Mucosa of gallbladder (tissue), 1 donor: ENCODE measurements at places on chromosomes 3 and 15.

DNA sequence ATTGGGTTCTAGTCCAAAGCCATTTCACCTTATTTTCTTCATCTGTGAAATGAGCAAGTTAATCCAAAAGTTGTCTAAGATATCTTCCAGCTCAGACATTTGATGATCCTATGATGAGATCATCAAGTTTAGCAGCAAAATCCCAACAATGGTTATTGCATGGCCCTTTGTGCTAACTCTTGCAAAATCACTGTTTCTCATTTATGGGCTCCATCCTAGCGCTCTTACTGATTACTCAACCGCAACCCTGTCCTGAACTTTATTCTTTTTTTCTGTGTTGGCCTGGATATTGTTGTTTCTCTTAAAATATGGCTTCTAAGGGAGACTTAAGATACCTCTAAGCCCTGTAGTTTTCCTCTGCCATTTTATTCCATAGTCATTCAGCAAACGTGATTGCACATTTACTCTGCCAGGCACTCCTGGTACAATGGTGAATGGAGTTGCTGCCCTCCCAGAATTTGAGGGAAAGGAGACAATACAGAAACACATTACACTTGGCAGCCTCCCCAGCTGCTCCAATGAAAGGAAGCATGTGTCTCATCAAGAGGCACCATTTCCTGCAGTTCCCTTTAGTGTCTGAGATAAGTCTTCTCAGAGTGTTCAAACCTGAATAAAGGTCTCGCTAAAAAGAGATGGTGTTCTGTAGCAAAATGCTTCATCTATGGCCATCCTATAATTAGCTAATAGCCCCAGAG lies 4.4 kb downstream of the GXYLT2 start:
- no peak for DNase-seq

- no peak for DNase-seq
These were observed 160.1 kb downstream of the RSRC1 start for GRCh38 chr3:158269942-158270341.

DNA sequence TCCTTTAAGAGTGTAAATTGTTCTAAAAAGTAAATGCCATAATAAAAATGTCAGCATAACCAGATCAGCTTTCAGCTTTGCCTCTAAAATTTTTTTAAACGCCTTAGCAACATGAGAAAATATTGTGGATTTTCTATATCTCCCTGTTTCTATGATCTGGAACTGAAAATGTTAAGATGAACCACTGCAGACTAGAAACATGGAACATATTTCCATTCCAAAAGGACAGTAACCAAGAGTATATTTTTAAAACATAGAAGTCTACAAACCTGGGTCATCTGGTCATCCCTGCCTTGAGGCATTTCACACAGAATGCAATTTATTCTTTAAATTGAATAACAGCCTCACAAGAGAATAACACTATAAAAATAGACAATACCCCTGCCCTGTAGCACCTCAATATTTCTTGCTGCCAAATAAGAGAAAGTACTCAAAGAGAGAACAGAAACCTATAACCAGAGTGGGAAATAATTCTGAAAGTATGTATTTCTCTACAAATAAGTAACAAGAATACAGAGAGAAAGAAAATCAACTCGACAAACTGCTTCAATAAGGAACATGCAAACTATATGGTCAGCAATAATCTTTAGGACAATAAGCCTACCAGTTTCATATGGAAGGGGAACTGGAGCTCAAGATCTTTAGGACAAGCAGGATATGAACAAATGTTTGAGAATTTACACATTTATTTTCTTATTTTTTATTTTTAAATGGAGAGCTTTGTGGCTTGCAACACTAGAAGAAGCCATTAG lies 949.0 kb downstream of the EPHA3 start:
- DNase-seq: no peak

DNA sequence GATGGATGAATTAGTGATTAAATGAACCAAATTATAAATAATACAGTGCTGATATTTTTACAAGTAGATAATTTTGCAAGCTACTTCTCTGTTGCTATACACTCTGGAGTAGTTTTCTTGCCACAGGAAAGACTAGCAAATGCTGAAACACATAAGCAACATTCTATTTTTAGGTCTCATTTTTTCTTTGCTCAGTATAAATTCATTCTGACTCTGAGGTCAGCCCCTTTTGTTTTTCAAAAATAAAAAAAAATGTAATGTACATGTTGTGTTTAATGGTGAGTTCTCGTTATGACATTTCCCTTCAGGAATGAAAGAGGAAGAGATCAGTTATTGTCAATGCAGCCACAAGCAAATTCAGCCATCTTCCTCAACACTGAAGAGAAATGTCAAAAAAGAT lies 24.9 kb downstream of the GJD2 start:
- no peak for DNase-seq

DNA sequence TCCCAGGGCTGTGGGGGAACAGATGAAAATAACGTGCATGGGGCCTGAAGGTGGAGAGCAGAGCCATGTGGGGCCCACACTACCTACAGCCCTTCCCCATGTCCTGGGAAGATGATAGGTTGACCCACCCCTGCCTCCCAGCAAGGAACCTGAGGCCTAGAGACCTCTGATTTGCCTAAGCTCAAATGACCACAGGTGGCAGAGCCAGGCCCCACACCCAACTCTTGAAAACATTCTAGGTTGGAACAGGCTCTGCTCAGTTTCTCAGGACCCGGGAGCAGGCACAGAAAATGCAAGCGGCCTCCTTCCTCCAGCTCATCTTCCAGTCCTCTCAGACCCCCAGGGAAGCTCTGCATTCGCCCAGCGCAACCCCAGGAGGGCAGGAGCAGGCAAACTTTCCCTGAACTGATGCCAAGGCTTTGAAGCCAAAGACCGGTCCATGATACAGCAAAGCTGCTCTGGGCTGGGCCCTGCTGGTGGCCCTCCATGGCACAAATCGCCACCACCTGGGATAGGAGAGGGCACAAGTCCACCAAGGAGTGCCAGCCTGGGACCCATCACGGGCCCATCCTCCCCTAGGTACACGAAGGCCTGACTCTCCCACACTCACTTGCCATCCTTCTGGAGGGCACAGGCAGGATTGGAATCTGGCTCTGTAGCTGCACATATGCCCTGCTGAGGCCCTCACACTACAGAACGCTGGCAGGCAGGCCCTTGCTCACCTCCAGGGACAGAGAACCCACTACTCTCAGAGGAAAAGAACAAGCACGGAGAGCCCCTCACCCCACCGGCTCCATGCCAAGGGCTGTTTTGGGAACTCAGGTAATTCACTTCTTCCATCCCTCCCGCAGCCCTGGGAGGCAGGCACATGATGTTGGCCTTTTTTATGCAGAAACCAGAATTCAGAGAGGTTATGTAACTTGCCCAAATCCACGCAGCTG lies 51.0 kb upstream of the FURIN start:
- no peak for DNase-seq

DNA sequence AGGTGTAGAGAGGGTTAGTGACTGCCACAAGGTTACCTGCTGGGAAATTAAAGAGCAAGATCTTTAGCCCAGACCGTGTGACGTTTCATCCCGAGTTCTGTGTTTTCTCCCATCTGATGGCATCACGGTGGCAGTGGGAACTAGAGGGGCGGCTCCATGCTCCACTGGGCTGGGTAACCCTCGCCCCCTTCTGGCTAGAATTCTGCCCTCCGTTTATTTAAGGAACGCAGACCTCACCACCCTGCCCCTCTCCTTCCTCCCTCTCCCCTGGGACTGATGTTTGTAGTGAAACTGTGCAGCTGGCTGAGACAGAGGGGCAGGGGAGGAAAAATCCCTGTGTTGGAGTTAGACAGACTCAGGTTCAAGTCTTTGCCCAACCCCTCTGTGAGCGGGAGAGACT lies 65.6 kb downstream of the ITGA11 start:
- no peak for DNase-seq
